LNCaP clone FGC (cell line): ENCODE measurements at places on chromosomes 2 and 18.

- DNase-seq = no peak
Observed at GRCh38 chr2:68660658-68661057, 17.3 kb downstream of the PROKR1 start.

DNA sequence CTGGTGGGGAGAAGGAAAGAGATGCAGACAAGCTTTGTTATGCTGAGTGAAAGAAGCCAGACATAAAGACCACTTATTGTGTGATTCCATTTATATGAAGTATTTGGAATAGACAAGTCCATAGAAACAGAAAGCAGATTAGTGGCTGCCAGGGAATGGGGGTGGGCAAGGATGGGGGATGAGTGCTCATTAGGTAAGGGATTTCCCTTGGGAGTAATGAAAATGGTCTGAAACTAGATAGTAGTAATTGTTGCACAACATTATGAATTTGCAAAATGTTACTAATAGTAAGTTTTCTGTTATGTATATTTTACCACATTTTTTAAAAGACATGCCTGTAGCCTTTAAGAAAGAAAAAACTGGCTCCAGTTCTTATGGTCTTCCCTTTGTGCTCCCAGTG lies 154.9 kb downstream of the LNPK start:
- no peak for DNase-seq

DNA sequence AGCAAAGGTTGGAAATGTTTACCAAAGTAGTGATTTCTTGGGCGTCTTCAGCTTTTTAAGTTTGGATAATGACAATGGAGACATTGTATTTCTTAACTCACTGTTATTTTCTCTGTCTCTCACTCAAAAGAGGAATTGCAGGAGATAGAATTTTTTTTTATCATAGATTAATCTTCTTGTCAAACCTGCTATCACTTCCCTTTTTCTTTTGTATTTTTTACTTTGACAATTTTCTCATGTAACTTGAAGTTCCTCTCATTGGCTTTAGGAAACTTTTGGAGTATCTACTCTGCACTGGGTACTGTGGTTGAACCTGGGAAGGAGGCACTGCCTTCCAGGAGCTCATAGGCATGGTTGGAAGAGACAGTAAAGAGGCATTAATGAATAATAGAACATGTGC lies 489.1 kb downstream of the CNTNAP5 start:
- no peak for DNase-seq

DNA sequence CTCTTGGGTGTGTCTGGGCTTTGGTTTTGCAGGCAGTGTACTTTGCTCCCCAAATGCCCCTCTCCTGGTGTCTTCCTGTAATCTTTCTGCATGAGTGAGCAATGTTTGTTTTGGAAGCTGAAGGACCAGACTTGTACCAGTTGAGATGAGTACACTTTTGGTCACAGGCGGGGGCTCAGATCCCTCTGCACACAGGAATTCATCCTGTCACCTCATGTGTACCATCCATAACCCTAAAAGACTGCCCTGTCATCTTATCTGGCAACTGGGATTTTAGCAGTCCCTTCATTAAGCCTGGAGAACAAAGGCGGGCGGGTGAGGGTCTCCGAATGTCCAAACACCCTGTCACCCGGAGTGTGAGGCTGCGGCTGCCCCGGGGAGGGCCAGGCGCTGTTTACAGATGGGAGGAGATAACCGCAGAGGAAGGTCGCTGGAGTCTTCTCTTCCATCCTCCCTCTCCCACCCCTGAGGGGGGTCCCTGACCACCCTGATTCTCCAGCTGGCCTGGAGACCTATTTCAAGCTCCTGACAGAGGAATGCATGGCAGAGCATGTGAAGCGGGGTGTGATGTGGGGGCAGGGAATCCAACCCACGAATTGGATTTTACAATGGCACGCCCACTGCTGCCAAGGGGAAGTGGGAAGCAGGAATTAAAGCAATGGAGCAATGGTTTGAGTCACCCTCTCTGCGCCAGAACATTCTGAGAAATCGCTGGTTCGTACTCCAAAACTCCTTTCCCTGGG lies 158.2 kb upstream of the MYCN start:
- no peak for DNase-seq

DNA sequence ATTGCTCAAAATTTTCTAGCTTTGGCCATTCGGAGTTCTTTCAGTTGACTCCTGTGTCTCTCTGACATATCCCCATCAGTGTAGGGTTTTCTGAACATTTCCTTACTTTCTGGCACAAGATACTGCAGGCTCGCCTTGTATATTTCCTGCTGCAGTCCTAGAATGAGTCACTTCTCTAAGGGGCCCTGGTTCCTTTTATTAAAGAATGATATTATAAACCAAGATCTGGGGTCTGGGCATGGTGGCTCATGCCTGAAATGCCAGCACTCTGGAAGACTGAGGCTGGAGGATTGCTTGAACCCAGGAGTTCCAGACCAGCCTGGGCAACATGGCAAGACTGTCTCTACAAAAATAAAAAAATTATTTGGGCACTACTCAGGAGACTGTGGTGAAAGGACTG lies 3.0 kb upstream of the RPL37A start:
- no peak for DNase-seq

DNA sequence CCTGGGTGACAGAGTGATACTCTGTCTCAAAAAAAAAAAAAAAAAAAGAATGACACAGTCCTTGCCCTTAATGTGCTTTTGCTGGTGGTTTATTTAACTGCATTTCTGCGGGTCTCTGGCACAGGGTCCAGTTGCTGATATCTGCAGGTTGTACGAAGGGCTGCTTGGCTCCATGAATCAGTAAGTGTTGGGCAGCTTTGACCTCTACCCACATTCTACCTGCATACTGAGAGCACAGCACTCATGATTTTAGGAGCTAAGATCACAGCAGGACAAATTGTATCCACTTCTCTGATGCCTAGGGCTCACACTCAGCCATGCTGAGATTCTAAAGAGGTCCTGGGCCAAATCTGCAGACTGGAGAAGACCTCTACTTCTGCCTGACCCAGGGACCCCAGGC lies 119.4 kb upstream of the MYCN start:
- DNase-seq = no peak
